MV-4-11 (cell line): ENCODE measurements at places on chromosomes 16 and 17.

DNA sequence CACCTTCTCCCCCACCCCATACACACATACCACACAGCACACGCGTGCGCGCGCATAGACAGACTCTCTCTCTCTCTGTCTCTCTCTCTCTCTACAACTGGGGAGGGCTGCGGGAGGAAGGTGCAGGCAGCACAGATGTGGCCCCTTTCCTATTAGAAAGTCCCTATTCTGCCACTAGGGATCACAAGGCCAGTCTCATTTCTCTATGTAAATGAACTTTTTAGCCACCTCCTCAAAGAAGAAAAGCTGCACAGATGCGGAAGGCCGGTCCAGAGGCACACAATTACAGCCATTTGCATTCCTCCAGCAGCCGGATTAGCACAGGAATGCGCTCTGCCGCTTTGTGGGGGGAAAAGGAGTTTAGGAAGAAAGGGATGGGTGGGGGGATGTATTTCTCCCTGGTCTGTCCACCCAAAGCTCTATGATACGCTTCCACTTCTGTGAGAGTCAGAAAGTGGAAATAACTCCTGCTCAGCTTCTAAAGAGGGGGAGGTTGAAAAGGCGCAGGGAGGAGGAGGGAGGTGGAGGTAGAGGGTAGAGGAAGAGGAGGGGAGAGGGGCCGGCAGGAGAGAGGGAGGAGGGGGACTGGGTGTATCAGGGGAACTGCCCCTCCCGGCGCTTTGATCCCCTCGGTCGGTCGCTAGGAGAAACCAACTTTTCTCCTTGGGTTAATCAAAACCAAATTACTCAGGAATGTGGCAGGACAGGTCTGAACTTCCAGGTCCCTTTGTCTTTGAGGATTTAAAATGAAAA, 11.7 kb downstream of the ZFHX3 start:
- no peak for DNase-seq

- DNase-seq = peak; percentile 52
Observed at GRCh38 chr17:2071455-2072281, 16.8 kb downstream of the HIC1 start.

DNA sequence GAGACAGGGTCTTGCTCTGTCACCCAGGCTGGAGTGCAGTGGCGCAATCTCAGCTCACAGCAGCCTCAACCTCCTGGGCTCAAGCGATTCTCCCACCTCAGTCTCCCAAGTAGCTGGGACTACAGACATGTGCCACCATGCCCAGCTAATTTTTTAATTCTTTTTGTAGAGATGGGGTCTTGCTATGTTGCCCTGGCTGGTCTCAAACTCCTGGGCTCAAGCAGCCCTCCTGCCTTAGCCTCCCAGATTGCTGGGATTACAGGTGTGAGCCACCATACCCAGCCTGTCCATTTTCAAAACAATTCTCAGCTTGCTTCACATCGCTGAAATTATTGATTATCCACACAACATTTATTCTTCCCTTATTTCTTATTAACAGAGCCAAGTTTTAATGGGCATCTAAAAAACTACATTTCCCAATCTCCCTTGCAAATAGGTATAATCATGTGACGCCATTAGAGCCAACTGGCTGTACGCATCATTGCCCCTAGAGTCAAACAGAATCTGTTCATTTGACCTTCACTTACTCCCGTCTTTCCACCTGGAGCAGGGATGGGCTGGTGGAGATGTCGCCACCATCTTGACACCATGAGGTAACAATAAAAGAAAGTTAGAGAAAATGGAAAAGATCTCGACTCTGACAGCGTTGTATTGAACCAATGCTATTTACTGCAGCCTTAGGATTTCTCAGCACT, 148.0 kb upstream of the FOXF1 start:
- no peak for DNase-seq

- DNase-seq = no peak
Observed at GRCh38 chr17:74123866-74124444, 79.5 kb upstream of the RPL38 start.

DNA sequence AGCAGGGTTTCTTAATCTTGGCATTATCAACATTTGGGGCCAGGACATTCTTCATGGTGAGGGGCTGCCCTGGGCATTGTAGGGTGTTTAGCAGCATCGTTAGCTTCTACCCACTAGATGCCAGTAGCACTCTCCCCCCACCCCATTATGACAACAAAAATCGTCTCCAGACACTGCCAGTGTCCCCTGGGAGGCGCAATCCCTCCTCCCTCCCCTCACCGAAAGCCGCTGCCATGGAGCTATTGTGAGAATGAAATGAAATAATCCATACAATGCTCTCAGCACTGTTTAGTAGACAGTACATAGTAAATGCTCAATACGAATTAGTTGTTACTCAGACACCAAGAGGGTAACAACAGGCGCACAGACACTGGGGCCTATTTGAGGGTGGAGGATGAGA, 502.9 kb downstream of the NPIPA7 start:
- DNase-seq = no peak

DNA sequence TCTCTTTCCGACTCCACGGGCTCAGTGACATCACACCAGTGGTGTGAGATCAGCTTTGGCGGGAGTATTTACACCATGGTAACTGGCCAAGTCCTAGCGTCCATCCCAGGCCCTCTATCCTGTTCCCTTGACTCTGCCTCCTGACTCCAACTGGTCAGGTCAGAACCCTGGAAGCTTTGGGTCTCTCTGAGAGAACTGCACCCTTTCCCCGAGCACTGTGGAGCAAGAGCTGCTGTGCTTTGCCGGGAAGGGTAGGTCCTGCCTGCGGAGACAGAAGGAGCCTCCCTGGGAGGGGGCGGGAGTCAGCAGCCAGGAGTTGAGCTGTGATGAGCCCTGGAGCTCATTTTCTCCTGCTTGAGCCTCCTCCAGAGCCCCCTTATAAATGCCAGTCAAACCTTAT, 212.1 kb upstream of the TNRC6C start:
- DNase-seq = no peak

GRCh38 chr16:59905606-59906005, 1171.5 kb upstream of the GOT2 start:
- no peak for DNase-seq

DNA sequence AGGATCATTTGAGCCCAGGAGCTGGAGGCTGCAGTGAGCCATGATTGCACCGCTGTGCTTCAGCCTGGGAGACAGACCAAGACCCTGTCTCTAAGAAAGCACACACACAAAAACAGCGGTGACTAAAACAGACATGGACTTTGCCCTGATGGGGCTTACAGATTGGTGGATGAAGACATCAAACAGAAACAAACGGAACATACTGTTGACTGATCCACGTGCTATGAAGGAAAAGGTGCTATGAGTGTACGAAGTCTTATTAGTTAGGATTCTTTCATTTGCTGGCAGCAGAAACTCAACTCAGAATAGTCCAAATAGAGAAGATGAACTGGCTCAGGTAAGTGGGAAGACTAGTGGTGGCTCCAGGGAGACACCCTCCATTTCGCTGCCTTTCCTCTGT, 309.8 kb upstream of the N4BP1 start:
- DNase-seq = no peak

DNA sequence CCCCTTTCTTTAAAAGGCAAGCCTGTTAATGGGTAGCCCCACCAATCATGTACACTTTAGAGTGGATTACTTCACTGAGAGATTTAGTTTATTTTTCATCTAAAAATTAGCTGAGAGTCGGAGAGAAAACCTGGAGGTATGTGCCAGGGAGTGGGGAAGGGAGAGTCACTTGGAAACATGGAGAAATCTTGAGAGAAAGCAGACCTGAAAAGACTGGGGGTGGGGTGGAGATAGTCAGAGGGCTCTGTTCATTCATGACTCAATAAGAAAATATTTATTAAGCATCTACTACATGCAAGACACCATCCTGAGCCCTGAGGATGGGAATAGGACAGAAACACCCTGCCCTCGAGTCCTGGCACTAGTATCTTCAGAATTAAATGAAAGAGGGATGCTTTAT, 27.4 kb upstream of the RCVRN start:
- DNase-seq = no peak

GRCh38 chr16:83772806-83773205, 35.0 kb upstream of the HSBP1 start:
- DNase-seq = no peak

DNA sequence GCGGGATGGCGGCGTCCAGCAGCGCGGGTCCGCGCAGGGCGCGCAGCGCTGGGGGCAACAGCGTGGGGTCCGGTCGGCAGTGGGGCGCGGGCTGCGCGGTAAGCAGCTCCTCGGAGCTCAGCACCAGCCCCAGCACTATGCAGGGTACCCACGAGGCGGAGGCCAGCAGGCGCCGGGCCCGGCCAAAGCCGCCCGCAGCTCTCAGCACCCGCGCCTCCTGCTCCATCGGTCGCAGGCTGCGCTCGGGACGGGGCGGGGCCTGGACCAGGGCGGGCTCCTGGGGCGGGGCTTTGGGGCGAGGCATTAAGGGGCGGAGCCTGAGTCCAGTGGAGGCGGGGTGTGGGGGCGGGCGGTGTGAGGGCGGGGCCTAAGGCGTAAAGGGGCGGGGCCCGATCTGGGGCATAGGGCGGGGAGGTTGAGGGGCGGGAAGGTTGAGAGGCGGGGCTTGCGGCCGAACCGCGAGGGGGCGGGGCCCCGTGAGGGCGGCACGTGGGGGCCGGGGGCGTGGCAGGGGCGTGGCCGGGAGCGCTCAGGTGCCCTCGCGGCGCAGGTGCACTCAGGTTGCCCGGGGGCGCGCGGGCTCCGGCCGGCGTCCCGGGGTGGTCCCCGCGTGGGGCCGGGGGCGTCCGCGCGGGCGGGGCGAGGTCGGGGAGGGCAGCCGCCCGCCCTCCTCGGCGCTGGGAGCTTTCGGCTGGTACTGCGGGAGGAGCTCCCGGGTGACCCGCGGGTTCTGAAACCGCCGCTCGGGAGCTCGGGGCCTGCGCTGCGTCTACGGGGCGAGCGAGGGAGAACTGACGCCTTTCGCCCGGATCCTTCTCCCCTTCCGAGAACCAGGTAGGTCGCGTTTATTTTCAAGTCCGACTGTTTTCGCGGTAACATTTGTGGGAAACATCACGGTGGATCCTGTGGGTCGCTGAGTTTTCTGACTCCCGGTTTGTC, 1.4 kb upstream of the SLC22A31 start:
- no peak for DNase-seq

DNA sequence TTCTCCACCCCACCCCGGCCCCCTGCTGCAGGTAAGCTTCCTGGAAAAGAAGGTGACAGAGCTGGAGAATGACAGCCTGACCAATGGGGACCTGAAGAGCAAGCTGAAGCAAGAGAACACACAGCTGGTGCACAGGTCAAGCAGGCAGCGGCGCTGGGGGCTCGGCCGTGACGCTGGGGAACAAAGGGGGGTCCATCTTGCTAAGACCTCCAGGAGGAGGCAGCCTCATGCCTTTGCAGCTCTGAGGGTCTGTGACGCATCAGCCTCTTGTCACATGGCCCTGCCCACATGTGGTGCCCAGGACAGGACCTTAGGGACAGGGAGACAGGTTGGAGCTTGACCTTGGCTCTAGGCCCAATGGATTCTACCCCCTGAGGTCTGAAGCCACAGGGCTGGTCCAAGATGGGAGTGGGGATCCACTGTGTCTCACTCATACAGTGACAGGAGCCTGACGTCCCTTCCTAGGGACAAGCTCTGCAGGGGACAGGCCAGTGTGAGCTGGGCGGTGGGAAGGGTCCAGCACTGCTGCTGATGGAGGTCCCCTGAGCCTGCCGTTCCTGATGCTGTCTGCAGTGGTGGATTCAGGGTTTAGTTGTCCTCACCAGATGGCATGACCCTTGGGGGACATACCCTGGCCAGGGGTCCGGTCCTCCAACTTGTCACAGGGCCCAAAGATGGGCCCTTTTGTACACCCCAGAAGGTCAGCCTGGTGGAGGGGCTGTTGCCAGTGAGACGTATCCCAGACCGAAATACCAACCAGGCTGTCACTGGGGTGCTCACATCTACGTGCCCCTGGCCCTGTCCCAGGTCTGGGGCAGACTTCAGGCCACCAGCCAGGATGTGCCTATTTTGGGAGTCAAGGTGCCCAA, 132.6 kb downstream of the RAB11FIP4 start:
- DNase-seq = no peak

DNA sequence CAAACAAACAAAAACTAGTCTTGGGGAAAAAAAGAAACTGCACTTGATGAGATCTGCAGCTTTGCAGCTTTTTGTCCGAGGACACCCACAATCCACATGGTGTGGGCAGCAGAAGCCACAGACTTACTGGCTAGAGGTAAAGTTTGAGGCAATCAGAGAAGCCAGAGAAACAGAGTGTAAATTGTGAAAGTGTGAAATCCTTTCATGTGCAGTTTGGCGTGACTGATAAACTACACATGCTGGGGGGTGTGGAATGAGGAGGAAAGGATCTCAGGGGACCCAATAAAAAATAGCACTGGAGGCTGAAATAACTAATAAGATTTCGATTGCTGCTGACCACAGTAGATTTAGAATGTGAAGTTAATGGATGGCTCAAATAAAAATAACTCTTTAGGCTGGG, 42.4 kb upstream of the HOXB13 start:
- DNase-seq = peak; percentile 16

DNA sequence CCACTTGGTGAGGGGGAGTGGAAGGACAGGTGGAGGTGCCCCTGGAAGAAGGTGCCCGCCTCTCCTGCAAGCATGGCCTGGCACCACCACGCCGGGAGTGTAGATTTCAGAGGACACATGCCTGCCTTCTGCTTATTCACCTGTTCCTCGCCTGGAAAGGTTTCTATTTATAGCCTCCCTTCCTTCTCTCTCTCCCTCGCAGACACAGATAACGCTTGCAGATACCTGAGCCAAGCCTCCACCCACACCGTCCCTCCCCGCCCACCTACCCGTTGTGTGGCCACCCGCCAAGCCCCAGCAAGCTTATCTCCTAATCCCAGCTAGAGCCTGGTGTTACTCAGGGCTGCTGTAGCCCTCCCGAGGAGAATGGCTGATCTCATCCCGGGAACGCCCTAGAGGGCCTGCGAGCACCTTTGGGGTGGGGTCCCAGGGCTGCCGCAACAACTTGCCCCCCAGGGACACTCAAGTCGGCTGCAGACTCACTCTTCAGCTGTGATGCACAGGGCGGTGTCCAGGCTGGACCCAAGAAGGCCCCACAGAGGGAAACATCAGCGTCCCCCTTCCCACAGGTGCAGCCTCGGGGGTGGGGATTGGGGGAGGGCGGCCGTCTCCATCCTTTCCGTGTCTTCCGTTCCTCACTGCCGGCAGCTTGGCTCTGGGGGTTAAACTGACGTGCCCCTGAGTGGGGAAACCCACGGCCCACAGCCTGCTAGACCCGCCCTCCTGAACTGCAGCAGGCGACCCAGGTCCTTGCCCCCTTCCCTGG, 1.9 kb upstream of the SNAI3 start:
- no peak for DNase-seq

DNA sequence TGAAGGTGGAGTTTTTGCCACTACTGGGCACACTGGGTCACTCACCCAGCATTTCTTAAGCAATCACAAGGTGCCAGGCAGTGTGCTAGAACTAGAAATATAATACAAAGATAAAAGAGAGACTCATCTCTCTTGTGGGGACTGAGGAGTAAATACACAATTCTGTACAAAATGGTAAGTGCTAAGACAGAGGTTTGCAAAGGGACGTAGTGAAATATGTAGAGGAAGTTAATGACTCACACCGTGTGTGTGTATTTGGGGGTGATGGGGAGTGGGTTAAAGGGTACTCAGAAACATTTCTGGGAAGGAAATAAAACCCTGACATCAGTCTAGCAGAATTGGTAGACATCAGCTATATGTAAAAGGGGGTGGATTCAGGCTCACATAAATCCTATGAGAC, 389.3 kb downstream of the CA10 start:
- no peak for DNase-seq
